Frontal cortex (tissue), 4 donors: ENCODE measurements at places on chromosomes 1 and 21. TPM values are rescaled to one million over a fixed set of nuclear protein-coding genes. Genes with fewer than 3 reads are reported as not detected.

DNA sequence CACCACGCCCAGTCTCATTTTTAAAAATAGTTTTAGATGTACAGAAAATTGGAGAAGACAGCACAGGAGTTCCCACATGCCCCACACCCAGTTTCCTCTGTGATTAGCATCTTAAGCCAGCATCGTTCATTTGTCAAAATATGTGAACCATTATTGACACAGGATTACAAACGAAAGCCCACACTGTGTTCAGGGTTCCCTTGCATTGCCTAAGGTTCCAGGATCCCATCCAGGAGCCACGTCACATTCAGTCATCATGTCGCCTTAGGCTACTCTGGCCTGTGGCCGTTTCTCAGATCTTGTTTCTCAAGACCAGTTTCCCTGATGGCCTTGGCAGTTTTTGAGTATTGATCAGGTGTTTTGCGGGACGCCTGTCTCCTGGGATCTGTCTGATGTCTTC lies 34.7 kb upstream of the TNFRSF1B start:
- DNase-seq: no peak

DNA sequence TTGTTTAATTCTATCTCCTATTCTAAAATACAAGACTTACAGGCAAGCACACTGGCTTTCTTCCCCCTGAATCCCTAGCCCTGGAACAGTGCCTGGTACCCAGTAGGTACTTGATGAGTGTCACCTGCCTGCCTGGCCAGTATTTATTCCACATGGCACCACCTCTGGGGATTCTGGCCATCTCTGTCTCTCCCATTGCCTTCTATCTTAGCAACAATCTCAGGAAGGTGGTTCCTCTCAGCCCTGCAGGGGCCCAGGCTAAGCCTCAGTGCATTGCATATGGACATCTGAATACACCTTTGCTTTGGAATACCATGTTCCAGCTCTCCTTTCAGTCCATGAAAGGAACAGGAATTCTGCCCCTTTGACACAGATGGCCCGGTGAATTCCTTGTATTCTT lies 81.0 kb downstream of the HIVEP3 start:
- no peak for DNase-seq

- DNase-seq: no peak
Observed at GRCh38 chr1:161491472-161491871, 13.8 kb upstream of the FCGR2A start.

- DNase-seq: peak; percentile 92
Observed at GRCh38 chr1:904310-904950, 19.3 kb upstream of the SAMD11 start.

DNA sequence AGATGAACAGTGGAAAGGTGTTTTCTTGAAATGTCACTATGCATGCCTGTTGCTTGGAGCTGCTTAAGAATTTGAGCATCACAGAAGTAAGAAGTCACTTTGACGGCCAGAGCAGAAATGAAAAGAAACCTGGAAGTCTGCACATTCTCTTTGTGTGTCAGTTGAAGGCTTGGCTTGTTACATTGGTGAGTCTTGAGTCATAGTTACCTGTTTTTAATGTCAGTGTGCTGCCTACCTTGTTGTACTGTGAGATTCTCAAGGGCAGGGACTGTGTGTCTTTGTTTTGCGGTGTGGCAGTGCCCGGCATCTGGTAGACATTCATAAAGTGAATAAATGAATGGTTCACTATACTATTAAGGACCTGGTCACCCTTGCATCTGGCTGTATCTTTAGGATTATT lies 9.9 kb downstream of the OTUD3 start:
- no peak for DNase-seq

DNA sequence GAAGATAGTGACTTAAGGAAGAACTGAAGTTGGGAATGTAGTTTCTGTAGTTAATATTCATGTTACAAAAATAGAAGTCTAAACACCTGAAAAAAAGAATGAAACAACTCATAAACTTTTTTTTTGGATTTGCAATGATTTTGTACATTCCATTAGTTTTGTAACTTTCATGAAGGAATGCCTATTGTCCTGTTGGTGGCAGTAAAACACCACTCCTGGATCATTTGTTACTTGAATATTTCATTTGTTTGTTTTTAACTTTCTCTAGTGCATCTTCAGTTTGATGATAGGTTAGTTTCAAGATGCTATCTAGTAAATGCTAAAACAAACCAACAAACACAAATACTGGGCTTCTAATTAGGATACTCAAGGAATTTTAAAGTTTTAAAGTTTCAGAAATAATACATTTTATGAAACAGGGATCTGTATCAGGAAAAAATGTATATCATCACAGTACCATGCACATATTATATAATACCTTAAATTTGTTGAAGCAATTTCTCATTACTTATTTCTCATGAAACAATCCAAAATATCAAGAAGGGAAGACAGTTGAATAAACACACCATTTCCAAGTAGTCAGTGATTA lies 229.7 kb upstream of the CACYBP start:
- peak; percentile 29 for DNase-seq

GRCh38 chr21:42490720-42491119 lies 5.3 kb downstream of the RSPH1 start:
- DNase-seq: no peak

- no peak for DNase-seq
Observed at GRCh38 chr1:110746644-110747259, 72.0 kb upstream of the KCNA3 start.

DNA sequence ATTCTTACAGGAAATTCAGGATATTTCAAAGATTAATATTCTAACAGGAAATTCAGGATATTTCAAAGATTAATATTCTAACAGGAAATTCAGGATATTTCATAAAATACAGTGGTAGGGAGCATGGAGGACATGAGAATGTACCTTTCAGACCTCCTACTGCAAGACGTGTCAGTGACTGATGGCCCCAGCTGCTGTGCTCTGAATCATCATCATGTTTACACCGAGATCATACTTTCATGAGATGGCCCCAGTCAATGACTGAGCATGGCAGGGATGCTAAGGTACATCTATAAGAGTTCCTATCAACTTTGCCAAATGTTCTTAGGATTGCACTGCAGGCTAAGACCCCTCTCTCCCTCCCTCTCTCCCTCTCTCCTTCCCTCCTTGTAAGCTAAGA lies 69.0 kb downstream of the HFM1 start:
- no peak for DNase-seq

DNA sequence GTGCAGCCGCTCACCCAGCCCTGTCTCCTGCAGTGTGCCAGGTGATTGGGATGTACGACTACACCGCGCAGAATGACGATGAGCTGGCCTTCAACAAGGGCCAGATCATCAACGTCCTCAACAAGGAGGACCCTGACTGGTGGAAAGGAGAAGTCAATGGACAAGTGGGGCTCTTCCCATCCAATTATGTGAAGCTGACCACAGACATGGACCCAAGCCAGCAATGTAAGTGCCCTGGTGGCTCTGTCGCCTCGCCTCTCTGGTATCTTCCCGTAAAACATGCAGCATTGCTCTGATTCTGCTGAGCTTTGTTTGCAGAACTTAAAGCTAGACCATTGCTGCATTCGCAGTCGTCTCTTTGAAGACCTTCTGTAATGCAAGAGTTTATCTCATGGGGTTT lies 79.2 kb downstream of the ATP5PO start:
- DNase-seq: no peak

- no peak for DNase-seq
Observed at GRCh38 chr21:20377250-20377649, 621.0 kb upstream of the NCAM2 start.

GRCh38 chr1:19945914-19946313 lies 22.5 kb upstream of the PLA2G2E start:
- no peak for DNase-seq

- DNase-seq: no peak
Observed at GRCh38 chr1:204331275-204331674, 28.5 kb downstream of the PLEKHA6 start.

DNA sequence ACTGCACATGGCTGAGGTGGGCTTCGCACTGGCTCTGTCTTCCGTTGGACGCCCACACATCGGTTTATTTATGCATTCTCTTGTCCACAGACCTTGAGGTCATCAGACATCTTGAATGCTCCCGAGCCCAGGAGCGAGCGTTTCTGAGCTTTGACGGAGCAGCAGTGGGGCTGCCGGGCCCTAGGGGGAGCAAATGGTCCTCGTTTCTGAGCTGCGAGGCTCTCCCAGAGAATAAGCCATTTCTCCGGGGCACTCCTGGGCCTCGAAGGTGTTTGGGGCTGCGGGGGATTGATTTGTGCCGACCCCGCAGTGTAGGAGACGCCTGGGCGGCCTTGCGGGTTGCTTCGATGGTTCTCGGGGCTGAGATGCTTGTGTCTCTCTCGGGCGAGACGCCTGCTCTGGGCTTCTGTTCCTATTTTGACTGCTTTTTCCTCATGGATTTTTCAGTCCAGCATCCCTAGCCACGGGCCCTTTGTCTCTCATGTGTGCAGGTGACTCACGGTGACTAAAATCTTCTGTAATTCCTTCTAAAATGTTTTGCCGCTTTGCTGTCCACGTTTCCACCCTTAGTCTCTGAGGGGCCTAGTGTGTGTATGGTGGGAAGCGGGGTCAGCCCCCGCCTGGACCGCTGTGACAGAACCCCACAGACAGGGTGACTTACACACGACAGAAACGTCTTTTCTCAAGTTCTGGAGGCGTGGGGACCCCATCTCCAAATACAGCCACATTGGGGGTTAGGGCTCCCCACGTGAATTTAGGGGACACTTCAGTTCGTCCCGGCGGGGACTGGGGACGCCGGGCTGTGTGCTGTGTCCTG lies 62.1 kb downstream of the FAAP20 start:
- no peak for DNase-seq

GRCh38 chr1:32474954-32475353 lies 10.1 kb downstream of the ZBTB8B start:
- no peak for DNase-seq

DNA sequence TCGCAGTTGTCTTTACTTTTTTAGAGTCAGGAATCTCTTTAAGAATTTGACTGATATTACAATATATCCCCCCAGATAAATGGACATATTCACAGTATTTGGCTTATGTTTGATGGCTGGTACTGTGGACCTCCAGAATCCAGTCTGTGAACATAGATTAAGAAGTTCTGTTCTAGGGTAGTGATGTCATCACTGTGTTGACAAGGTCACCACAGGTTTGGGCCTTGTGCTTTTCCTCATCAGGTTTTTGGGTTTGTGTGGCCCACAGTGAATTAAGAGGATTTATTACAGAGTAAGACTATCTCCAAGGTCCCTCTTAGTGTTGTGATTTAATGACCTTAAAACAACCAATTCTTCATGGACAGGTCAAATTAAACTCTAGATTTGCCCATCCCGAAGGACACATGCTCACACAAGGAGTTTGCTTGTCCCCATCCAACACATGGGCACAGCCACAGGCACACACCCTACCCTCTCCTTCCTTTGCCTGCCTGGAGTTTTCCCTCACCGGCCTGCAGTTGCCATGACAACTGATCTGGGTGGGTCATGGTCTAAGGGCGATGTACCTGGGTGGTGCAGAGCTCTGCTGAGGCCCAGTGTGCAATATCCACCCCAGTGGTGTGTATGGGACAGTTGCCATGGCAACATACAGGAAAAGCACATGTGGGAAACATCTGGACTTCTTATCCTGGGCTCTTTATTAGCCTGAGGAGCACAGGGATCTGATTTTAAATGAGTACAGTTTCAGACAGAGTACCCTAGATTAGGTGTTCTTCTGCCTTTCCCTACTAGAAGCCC lies 98.6 kb downstream of the NAV1 start:
- DNase-seq: no peak

DNA sequence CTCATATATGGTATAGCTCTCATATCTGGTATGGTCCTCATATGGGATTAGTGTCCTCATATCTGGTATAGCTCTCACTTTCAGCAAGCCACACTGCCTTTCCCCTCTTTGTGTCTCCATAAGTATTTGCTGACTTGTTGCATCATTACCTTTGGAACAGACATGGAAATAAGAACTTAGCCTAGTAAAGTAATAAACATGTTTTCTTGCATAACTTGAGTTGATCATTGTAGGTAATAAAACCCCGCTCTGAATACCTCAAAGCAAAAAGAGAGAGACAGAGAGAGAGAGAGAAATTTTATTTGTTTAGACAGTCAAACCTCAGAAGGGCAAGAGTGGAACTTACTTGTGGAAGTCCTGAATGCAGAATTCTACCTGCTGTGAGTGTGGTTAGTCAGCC lies 170.3 kb downstream of the GREM2 start:
- no peak for DNase-seq

- no peak for DNase-seq
Observed at GRCh38 chr1:150841626-150842025, 33.6 kb upstream of the CTSK start.

DNA sequence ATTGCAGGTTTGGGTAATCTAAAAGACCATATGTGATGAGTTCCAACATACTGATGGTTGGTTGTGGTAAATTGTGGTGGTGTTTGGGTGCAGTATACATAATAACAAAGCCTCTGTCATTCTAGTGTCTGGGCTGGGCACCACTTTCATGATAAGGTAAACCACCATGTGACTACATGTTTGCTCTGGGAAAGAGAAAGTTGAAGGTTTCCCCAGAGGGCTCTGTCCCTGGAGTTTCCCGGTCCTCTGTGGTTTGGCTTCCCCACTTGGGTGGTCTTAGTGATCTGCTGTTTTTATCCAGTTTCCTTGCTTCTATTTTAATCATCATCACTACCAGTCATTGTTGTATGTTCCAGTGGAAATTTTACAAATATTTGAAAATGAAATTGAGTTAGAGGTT lies 55.9 kb upstream of the TSPAN2 start:
- no peak for DNase-seq

- DNase-seq: no peak
Observed at GRCh38 chr1:218643926-218644325, 298.8 kb downstream of the TGFB2 start.

PRKACB gene
- total RNA-seq: 849 TPM

OR14K1 gene
- total RNA-seq: not detected

HTR1D gene
- total RNA-seq: under 0.01 TPM

NPPB gene
- total RNA-seq: 0.41 TPM

BRDT gene
- not detected for total RNA-seq

RPE65 gene
- total RNA-seq: 0.41 TPM

TSSK3 gene
- total RNA-seq: 0.41 TPM

PLPPR5 gene
- 70.9 TPM for total RNA-seq
